Bronchus fibroblast of lung (primary cell): ENCODE measurements at places on chromosomes 12 and 14. TPM values are rescaled to one million over a fixed set of nuclear protein-coding genes. Genes with fewer than 3 reads are reported as not detected.

Gene DEPDC4
- 1.5 and 1.9 TPM in 2 replicates for total RNA-seq

Gene TIMM9
- total RNA-seq, result 51.9 and 78.2 TPM in 2 replicates

Gene INSM2
- total RNA-seq, result not detected in 2 replicates

Gene METTL17
- 81.0 and 82.7 TPM in 2 replicates for total RNA-seq

Gene ASB2
- total RNA-seq, result 0.15 TPM in 1 of 2 replicates, not detected in the other

Gene PMCH
- not detected in 2 replicates for total RNA-seq

Gene PPP1CC
- 102 and 115 TPM in 2 replicates for total RNA-seq

Gene NPFF
- total RNA-seq, result not detected in 2 replicates

Gene A2M
- 4.4 and 5.6 TPM in 2 replicates for total RNA-seq

Gene OR10AD1
- not detected in 2 replicates for total RNA-seq

Gene A2ML1
- total RNA-seq, result not detected in 2 replicates

Gene GPX2
- total RNA-seq, result not detected in 2 replicates

Gene TMCC3
- total RNA-seq, result 0.74 and 1.2 TPM in 2 replicates

Gene AMHR2
- not detected in 2 replicates for total RNA-seq
